ENCODE measurements at places on chromosomes 7 and 10.

DNA sequence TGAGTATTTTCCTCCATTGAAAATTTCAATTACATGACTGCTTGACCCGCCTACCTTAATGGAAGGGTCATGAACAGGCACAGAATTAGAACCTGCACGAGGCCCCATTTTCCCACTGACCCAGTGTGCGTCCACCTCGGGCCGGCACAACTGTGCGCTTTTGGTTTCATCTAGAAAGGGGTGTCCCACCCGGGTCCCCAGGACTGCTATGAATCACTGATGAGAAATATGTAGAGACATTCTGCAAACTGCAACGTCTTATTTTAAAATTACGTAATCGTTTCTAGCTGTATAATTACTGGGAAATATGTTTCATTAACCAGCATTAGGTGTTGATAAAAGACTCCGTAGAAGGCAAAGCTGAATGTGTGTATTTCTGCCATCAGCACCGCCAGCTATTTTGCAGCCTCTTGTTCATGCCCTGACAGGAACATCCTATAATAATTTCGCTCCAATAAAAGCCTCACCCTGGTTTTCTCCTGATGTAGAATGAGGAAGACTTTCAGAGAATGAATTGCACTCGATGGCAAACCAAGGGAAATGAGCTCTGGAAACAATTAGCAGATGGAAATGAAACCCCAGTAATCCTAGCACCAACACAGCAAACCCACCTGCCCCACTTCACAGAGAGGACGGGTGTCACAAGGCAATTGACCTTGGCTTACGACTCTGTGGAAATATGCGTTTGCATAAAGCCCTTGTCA, 562.1 kb downstream of the DNAJB6 start:
- DNase-seq = no peak

DNA sequence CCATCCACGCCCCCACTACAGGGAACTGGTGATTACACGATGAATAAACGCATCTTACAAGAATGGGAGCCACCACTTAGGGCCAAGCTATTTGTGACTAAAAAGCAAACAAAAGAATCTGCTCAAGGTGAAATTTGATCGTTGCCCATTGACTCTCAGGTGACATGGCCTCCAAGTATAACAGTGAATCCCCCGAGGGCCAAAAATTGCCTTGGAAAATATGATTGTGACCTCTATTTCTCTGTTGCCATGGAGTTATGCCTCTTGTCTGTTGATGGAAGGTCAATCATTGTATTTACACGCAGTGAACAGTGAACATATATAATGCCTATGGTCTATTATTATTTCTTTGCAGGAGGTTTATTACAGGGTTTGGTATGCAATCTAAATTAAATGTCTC, 282.3 kb downstream of the KLF6 start:
- no peak for DNase-seq

- no peak for DNase-seq
These were observed 205.2 kb downstream of the SFMBT2 start for GRCh38 chr10:7205656-7206055.

GRCh38 chr10:1214071-1214675, 158.0 kb downstream of the WDR37 start:
- no peak for DNase-seq

DNA sequence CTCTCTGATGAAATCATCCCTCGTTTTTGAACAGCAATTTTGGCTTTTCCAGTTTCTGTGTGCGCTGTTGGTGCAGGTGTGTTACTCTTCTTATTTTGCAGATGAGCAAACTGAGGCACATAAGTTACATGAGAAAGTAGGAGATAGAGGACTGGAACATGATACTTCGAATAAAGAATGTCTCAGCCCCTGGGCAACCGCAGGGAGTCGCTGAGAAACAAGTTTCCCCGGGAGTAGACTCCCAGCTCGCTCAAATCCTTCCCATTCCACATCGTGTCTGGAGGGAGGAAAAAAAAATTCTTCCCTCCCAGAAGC, 18.0 kb downstream of the MXI1 start:
- no peak for DNase-seq

DNA sequence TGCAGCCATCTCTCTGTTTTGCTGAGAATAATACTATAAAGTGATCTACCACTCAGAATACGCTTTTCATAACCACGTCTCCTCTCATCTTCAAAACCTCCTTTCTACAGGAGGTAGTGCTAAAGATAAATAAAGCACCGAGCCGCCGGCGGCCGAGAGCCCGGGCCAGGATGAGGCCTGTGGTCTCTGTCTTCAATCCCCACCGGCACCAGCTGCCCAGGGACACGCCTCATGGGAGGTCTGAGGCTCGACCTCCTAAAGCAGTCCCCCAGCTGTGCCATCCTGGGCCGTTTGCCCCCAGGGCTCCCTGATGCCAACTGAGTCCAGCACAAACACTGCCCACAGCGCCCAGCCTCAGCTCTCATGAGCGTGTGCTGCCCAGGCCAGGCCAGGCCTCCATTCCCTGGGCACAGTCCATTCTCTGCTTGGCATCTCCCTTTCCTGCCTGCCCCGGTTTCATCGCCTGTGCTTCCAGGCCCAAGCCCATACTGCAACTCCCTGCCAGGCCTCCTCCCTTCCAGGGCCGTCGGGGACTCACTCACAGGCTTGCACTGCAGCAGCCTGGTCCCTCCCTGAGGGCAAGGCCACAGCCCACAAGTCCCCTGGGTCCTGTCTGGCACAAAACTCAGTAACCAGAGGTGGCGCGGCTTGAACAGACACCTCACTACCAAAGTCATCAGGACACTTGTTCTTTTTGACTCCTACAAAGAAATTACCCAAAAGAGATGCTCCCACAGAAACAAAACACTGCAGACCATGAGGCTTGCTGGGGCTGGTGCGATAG, 2.5 kb downstream of the INTS1 start:
- no peak for DNase-seq

DNA sequence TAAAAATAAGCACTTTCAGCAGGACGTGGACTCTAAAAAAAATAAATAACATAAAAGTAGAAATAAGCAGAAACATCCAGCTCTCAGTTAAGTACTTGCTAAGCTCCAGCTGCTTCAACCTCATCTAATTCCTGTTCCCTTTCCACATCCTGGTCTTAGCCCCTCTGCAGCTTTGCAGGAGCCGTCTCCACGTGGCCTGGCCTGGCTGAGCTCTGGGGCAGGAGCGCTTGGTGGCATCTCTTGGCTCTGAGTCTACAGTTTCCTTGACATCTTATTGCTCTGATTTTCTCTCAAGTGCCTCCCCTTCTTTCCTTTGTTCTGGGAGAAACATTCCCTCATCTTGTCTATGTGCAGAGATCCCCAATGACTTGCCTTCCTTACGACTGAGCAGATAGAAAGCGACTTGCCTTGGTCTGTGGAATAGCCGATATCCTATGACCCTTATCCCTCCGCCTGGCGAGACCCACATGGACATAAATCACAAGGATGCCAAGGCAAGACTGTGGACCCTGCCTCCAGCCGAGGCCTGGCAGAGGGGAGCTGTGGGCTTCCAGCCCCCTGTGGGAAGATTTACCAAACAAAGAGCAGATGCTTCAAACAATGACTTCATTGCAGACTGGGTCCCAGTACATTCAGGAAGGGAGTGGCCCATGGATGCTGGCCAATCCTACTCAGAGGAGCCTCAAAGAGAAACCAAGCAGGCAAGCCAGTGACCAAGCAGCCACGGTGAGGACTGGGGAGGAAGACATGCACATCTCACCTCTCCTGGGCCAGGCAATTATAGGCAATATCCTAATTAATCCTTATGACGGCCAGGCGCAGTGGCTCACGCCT, 61.9 kb downstream of the SPOCK2 start:
- no peak for DNase-seq

DNA sequence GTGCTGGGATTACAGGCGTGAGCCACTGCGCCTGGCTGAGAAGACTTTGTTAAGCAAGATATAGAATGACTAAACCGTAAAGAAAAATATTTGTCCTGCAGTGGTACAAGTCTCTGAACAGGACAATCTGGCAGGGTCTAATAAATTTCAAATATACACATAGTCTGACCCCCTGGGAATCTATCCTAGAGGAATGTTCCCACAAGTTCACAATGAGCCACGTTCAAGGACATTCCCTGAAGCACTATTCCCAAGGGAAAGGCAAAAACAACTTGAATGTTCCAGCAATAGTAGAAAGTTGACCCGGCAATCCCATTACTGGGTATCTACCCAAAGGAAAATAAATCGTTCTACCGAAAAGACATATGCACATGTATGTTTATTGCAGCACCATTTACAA, 82.0 kb downstream of the HIP1 start:
- no peak for DNase-seq

DNA sequence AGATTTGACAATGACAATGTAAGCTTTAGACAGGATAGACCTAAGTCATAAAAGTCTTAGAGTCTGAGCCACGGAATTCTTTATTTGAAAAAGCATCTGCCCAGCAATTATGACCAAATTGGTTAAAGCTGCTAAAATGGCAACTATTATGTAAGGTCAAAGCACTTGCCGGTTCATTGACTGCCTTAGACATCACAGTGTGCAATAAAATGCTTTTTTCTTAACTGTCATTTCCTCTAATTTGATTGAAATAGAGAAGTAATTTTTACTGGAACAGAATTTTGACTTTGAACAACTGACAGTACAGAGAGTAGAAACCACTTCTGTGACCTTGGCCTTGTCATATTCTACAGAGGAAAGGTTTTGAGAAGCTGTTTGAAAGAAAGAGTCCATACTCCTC, 142.9 kb downstream of the THSD7A start:
- no peak for DNase-seq

- DNase-seq = no peak
These were observed 82.9 kb downstream of the ELFN1 start for GRCh38 chr7:1752771-1753563.

DNA sequence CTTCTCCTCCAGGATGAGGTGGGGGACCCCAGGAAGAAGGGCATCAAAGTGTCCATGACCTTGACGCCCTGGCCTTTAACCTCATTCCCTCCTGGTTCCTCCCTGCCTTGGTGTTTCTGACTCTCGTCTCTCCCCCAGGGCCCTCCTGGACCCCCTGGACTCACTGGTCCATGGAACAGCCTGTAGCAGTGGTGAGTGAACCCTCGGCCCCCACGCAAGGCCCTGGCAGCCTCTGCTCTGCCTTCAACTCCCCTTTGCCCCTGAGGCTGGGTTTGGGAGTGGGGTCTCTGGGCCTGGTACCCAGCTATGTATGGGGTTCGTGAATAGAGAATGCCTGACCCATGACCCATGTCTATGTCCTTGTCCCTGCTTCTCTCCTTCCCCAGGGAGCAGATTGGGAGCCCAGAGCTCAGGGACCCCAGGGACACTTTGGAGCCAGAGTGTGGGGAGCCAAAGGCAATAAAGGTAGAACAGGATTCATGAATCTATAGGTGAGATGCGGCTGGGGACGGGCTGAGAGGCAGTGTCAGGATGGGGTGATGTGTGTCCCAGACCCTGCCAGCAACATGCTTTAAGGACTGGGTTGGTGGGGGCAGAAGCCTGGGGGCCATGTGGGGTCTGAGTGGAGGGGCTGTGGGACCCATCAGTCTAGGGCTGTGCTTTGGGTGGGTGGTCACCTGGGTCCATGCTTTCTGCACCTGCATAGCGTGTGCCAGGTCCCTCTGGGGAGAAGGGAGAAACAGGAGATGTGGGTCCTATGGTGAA, 18.4 kb upstream of the VOPP1 start:
- DNase-seq = no peak

- DNase-seq = no peak
These were observed 398.8 kb downstream of the TFEC start for GRCh38 chr7:115631782-115632181.

DNA sequence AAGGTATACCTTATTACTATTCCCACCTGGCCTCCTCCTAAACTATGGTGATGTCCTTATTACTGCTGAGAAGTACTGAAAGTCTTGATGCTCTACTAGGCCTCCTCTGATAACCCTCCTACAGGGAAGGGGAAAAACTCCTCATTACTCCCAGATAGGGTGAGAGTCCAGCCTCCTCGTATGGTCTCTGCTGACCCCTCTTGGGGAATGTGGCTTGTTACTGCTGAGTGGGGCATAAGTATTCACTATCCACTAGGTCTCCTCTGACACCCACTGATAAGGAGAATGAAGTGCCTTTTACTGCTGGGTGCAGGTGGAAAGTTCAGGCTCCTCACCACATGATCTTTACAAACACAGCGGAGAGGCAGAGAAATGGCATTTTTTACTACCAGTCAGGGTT, 222.9 kb downstream of the CHRM2 start:
- DNase-seq = no peak

- DNase-seq = no peak
These were observed 26.7 kb downstream of the SH3PXD2A start for GRCh38 chr10:103828587-103829197.

DNA sequence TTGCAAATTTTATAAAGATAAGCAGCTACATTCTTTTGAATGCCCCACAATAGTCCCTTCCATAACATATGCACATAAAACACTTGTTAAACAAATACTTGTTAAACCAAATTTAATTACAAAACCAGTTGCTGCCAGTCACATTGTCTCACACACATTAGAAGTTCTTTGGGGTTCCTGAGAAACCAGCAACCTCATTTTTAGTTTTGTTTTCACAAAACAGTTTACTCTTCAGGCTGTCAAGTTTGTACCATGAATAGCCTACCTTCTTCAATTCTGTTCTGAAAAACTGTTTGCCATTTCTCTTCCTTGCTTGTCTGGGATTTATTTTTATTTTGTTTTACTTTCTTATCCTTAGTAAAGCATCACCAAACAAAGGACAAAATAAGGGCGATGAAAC, 176.5 kb upstream of the PHF14 start:
- no peak for DNase-seq

All from stimulated activated CD8-positive, alpha-beta memory T cell treated with anti-CD3 and anti-CD28 coated beads, Interleukin-4, amount 100 ng/mL, for 1 hour (primary cell).